ENCODE measurements at places on chromosomes 7 and 10.

DNA sequence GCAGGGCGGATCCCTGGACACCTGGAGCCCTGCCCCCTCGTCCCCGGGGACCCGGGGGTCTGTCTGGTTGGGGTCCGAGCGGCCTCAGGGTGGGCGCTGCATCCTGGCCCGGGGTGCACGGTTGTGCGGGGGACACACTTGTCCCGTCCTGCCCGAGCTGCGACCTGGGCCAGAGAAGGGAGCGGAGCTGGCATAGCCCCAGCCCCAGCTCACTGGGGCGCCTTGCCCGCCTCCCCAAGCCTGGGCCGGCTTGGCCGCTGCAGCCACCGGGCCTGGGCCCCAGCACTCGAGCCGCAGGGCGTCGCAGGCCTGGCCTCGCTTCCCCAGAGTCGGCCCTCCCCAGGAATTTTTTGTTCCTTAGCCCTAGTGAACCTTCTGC is 54.5 kb downstream of the GLRX3 start:
- DNase-seq: no peak

DNA sequence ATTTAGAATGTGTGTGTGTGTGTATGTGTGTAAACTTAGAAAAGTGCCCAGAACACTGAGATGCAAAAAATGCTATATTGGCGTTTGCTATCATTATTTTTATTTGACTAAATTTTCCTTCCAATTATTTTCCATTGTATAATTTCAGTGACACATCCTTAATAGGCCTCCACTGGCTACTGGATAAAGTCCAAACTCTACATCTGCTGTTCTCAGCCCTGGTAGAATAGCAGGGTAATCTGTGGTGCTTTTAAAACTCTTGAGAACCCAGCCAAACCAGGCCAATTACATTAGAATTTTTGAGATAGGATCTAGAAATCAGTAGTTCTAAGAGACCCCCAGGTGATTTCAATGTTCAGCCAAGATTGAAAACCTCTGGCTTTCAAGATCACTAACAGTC is 66.4 kb downstream of the ZNF503 start:
- no peak for DNase-seq

DNA sequence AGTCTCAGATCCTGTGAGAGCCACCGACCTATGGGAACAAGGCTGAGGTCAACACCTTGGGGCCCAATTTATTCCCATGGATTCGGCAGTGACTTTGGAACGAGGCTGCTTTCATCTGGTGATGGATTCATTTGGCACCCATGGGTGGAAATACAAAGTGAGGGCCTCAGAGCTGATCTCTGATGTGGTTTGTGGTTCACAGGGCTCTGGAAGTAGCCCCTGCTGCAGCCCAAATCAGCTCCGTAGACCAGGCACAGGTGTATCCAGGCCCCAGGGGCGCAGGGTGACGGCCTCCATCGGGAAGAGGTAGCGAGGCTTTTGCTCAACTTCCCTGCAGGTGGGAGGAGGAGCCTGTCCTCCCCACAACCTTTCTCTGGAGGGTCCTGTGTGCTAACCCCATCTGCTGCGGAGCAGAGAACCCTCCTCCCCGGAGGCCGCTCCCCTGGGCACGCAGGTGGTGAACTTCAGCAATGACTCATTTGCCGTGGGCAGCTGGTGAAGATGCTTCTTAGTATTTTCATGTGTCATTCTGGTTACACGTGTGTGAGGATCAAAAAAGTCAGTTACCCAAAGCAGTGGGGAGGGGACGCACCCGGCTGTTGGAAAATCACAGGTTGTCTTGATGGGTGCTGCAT is 7.5 kb upstream of the JAKMIP3 start:
- no peak for DNase-seq

- DNase-seq: no peak
Measured at GRCh38 chr7:83452256-83452655, 196.7 kb downstream of the SEMA3E start.

DNA sequence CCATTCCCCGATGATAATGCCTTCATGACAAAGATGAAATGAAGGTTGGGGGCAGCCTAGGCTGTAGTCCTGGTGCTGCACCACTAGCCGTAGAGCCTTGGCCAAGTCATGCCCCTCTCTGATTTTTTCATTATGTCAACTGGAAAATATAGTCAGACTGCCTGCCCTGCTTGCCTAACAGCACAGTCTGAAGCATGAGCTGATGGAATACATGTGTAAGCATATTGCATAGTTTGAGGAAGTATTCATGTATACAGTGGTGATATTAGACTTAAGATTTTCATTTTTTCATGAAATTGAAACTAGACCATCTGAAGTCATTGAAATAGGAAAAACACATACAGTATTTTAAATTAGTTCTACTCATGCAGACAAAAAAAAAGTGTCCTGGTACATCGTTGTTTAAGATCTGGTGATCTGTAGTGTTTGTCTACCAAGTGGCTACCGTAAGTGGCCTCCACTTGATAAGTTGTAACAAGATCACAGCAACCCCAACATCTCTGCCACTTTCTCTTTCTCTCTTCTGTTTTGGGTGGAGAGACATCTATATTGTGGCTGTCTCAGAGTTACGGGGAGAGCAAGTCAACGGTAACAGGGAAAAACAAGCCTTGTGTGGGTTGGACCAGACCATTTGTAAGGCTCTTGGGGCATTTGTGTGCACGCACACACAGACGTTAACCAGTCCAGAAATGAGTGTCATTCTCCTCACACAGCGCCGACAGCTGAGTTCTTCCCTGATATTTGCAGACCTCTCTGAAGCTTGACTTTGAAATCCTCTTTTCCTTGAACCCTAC is 716.6 kb upstream of the GALNT17 start:
- no peak for DNase-seq

- DNase-seq: no peak
Measured at GRCh38 chr7:103944230-103944900, 45.1 kb downstream of the RELN start.

- DNase-seq: no peak
Measured at GRCh38 chr7:91266067-91266688, 1.9 kb downstream of the FZD1 start.
